ENCODE measurements at places on chromosomes 12 and 14.

- no peaks in the 10 kb centered on the region for H3K27me3 ChIP-seq
- no peak for DNase-seq
- no peak overlapping the region for H3K4me3 ChIP-seq
- H3K4me1 ChIP-seq, result no peaks in the 10 kb centered on the region
These were observed 32.1 kb upstream of the NR2C1 start for GRCh38 chr12:95105540-95105939.

DNA sequence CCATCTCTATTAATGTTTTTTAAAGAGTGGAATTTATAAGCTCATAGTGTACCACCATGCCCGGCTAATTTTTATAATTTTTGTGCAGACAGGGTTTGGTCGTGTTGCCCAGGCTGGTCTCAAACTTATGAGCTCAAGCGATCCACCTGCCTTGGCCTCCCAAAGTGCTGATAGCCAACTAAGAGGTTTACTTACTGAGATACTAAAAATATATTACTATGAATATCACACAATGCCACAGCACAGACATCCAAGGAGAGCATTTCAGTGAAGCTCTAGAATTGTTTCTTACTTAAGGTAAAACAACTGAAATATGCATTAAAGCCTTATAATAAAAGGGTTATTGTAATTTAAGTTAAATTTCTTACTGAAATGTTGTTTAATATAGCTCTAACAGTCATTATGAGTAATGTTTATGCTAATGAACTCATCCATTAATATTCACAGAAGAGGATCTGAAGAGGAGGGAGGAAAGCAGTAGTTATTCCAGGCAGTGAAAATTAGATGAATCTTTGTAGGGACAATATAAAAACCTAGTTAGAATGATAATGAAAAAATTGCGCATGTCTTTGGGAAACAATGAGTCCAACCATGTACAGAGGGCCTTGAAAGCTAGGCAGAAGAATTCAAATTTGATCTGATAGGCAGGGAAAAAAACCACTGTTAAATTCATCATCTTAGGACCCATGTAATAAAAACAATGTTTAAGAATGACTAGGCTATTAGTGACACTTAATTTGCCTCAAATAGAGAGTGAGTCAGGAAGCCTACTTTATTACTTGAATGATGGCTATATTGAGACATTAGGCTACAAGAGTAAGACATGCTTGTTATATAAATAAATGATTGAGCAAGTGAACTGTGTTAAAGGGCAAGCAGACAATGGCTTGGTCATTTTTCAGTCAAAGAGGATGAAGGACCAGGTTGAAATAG is 99.2 kb downstream of the SLC41A2 start:
- H3K27me3 ChIP-seq, result no peaks in the 10 kb centered on the region
- no peaks in the 10 kb centered on the region for H3K36me3 ChIP-seq
- no peaks in the 10 kb centered on the region for H3K4me1 ChIP-seq
- H3K27ac ChIP-seq, result no peak overlapping the region
- DNase-seq, result no peak

DNA sequence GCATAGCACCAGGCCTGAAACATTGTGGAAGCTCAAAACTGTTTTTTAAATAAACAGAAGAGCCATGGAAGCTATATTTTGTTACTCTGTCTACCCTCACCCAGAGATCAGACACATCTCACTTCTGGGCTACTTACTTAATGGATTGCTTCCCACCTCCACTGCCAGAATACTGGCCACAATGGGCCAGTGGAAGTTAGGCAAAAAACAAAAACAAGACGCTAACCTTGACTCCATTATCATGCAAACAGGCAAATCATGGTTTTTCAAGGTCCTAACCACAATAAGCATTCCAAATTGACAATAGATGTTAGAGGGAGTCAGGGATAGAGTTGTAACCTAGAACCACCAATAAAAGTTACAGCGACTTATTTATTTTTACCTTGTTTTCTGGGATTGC is 52.7 kb upstream of the PTCSC3 start:
- H3K27me3 ChIP-seq, result no peaks in the 10 kb centered on the region
- H3K36me3 ChIP-seq, result no peaks in the 10 kb centered on the region
- no peaks in the 10 kb centered on the region for H3K4me1 ChIP-seq
- H3K27ac ChIP-seq, result no peak overlapping the region
- no peak for DNase-seq
- H3K4me3 ChIP-seq, result no peak overlapping the region

DNA sequence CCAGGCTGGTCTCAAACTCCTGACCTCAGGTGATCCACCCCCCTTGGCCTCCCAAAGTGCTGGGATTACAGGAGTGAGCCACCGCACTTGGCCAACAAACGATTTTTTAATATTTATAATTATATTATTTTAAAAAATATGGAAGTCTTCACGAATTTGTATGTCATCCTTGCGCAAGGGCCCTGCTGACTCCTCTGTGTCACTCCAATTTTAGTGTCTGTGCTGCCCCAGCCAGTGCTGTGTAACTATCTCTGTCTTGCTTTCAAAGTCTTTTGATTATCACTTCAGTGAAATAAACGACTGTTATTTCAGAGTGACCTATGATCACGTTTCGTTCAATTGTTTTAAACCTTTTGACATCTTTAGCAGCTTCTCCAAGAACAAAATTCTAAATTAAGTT is 13.1 kb upstream of the MMP17 start:
- H3K36me3 ChIP-seq, result no peaks in the 10 kb centered on the region
- DNase-seq, result no peak
- H3K27ac ChIP-seq, result no peak overlapping the region
- H3K4me1 ChIP-seq, result no peaks in the 10 kb centered on the region
- H3K27me3 ChIP-seq, result no peaks in the 10 kb centered on the region
